ENCODE measurements at places on chromosomes 6 and 20.

- no peak for DNase-seq
Measured at GRCh38 chr6:87094576-87094975, 330 bp downstream of the CGA start.

GRCh38 chr20:32218156-32218900 lies 10.6 kb downstream of the POFUT1 start:
- DNase-seq, result no peak

DNA sequence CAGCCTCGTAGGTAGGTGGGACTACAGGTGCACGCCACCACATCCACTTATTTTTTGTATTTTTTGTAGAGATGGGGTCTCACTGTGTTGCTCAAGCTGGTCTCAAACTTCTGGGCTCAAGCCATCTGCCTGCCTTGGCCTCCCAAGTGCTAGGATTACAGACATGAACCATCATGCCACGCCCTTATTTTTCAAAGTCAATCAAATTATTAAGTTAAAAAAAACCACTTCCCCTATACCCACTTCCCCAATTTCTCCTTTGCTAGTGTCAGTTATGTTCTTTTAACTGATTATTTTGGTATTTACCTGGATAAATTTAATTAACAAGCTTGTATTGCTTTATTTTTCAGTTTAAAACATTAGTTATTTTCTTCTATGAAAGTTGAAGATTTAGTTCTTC lies 49.6 kb downstream of the RIOK1 start:
- DNase-seq, result no peak

DNA sequence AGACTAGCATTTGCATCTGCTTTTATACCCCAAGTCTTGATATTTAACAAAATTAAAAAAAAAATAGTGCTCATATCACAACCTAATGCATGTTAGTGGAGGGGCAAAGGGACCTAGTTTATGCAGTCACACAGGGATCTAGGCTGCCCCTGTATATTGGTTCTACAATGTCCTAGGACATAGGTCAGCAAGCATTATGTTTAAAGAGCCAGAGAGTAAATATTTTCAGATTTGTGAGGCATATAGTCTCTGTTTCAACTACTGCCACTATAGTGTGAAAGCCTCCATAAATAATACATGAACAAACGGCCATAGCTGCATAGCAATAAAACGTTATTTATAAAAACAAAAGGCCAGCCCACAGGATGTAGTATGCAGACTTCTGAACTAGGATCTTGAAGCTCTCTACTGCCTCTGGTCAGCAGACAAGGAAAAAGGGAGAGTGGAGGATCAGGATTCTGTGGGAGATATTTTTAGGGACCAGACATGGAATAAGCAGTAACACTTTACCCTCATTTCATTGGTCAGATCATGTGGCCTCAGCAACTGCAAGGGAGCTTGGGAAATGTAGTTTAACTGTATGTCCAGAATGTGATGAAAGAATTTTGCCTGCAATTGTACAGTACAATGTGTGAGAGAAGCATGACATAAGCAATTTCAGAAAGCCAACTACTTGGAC lies 414.2 kb upstream of the SPTLC3 start:
- DNase-seq, result peak; percentile 77

GRCh38 chr6:7761051-7761450 lies 35.2 kb downstream of the BMP6 start:
- DNase-seq, result no peak

DNA sequence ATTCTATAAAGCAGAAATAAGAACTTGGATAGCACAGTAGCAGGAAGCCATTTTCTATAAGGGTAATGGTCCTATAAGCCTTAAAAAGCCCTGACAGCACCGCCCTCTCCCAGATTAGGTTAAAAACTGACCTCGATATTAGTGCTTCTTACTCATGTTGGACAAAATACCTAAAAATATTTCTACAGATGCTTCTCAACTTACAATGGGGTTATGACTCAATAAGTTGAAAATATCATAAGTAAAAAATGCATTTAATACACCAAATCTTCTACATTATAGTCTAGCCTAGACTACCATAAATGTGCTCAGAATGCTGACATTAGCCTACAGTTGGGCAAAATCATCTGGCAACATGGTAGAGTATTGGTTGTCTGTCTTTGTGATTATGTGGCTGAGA lies 70.3 kb downstream of the SESN1 start:
- no peak for DNase-seq
